ENCODE measurements at places on chromosomes 2 and 18. TPM values are rescaled to one million over a fixed set of nuclear protein-coding genes. Genes with fewer than 3 reads are reported as not detected.

Gene MSTN
- total RNA-seq: not detected

Gene PJVK
- 1.7 TPM for total RNA-seq

Gene SLC39A6
- 53.2 TPM for total RNA-seq

Gene TCF23
- total RNA-seq: not detected

Gene CCDC150
- total RNA-seq: 5.2 TPM

Gene OSGEPL1
- total RNA-seq: 4.5 TPM

Gene SPC25
- total RNA-seq: 20.2 TPM

Gene SPATS2L
- total RNA-seq: 126 TPM

Gene TOGARAM2
- total RNA-seq: 0.08 TPM

Gene CIB4
- total RNA-seq: not detected

Gene CEP192
- total RNA-seq: 9.6 TPM

Gene EVA1A
- 12.3 TPM for total RNA-seq

Gene C1QL2
- 0.18 TPM for total RNA-seq

Gene FHL2
- 81.4 TPM for total RNA-seq

Gene CRYBA2
- not detected for total RNA-seq

Gene NCKAP1
- total RNA-seq: 110 TPM

Gene CYP27A1
- total RNA-seq: 0.14 TPM

Gene GALNT3
- not detected for total RNA-seq

Gene MC4R
- not detected for total RNA-seq

Gene ZAP70
- total RNA-seq: 0.06 TPM

Gene VWC2L
- total RNA-seq: not detected

Gene GAD1
- total RNA-seq: 0.73 TPM

Gene STK36
- 13.5 TPM for total RNA-seq
